Thymus (tissue), 14 donors: ENCODE measurements at places on chromosomes 5 and 9. TPM values are rescaled to one million over a fixed set of nuclear protein-coding genes. Genes with fewer than 3 reads are reported as not detected.

DNA sequence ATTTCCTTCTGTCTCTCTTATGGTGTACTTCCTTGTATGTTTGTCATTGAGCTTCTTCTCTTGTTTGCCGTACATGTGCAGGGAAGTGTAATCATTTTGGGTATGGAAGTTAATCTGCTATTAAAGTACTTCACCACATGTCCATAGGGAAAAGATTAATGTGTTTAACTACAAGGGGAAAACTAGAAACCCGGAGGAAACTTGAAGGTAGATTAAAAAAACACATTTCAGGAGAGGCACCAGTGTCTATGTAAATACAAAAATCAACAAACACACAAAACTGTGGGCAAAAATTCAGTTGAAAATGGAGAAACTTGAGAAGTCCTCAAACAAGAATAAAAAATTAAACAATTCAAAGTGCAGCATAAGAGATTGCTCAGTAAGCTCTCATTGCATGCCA, 166.4 kb downstream of the PBX3 start:
- no peaks in the 10 kb centered on the region for H3K4me1 ChIP-seq
- H3K4me3 ChIP-seq: no peak overlapping the region

- H3K4me3 ChIP-seq: no peak overlapping the region
- no peaks in the 10 kb centered on the region for H3K27me3 ChIP-seq
These were observed 117.2 kb upstream of the PHYKPL start for GRCh38 chr5:178349625-178350353.

The AHRR gene
- 0.34 TPM for polyA plus RNA-seq

The FREM1 gene
- 2.1 TPM for polyA plus RNA-seq
